ENCODE measurements at places on chromosomes 5 and 9.

DNA sequence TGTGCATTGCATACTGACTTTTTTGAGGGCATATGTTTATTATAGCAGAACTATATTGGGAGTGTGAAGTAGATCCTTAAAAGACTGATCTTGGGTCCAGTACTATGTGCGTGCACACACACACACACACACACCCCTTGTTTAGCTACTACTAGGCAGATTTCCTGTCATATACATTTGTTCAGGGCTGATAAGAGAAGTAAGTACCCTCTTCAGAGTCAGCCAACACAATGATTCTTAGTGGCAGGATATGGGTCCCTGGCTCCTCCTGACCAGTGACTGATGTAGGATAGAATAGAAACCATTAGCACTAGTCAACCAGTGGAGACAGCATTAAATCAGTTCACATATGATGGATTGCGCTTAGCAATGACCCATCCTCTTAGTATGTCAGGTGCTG is 76.2 kb upstream of the MIER3 start:
- no peak for DNase-seq

- peak; percentile 74 for DNase-seq
Observed at GRCh38 chr9:20640331-20641187, 18.3 kb upstream of the MLLT3 start.

DNA sequence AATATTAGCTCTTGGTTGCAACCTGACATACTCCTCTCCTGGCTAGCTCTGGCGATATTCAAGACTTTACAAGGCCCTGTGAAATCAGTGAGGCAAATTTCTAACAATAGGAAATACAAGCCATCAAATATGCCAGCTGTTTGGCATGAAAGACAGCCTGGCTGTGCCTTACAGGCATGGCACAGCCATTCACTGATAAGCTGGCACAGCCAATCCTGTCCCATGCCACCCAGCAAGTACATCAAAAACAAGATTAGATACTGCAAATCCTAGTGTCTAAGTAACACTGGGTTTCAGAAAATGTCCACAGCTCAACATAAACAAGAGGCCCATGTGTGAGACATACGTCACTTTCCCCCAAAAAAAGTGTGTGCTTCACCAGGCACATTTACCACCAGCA is 1045.8 kb upstream of the DMAC1 start:
- no peak for DNase-seq

GRCh38 chr5:82164176-82164976 is 113.8 kb downstream of the RPS23 start:
- DNase-seq: no peak

DNA sequence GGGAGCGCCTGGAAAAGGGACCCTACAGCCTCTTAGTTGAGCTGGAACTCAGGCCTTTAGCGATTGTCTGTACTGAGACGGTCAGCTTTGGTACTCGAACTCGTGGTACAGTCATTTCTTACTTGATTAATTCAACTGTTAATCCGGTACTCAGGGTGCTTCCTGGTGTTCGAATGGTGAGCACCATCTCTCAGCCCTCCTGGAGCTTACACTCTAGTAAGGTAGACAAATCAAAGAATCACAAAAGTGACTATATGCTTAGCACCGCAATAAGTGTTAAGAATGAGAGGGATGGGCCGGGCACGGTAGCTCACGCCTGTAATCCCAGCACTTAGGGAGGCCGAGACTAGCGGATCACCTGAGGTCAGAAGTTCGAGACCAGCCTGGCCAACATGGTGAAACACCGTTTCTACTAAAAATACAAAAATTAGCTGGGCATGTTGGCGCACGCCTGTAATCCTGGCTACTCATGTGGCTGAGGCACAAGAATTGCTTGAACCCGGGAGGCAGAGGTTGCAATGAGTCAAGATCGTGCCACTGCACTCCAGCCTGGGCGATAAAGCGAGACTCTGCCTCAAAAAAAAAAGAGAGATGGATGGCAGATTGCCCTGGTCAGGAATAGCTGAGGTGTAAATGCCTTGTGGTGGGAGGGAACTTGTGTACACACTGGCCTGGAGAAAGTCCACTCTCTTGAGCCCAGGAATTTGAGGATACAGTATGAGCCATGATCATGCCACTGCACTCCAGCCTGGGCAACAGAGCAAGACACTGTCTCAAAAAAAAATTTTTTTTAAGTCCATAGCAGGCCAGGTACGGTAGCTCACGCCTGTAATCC is 981 bp downstream of the TCOF1 start:
- no peak for DNase-seq

DNA sequence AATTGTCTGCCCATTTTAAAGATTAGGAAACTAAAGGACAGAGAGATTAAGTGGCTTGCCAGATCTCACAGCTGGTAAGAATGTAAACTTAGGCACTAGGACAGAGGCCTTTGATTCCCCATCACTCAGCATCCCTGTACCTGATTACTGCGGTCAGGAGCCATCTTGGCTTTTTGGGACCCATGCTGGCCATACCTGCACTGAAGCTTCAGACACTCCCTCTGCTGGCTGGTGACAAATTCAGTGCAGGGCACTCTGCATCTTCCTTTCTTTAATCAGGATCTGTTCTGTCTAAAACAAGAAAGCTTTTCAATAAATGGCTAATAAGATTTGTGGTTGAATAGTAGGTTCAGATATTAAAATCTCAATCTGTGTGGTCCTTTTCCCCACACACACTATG is 215.5 kb upstream of the RORB start:
- no peak for DNase-seq

DNA sequence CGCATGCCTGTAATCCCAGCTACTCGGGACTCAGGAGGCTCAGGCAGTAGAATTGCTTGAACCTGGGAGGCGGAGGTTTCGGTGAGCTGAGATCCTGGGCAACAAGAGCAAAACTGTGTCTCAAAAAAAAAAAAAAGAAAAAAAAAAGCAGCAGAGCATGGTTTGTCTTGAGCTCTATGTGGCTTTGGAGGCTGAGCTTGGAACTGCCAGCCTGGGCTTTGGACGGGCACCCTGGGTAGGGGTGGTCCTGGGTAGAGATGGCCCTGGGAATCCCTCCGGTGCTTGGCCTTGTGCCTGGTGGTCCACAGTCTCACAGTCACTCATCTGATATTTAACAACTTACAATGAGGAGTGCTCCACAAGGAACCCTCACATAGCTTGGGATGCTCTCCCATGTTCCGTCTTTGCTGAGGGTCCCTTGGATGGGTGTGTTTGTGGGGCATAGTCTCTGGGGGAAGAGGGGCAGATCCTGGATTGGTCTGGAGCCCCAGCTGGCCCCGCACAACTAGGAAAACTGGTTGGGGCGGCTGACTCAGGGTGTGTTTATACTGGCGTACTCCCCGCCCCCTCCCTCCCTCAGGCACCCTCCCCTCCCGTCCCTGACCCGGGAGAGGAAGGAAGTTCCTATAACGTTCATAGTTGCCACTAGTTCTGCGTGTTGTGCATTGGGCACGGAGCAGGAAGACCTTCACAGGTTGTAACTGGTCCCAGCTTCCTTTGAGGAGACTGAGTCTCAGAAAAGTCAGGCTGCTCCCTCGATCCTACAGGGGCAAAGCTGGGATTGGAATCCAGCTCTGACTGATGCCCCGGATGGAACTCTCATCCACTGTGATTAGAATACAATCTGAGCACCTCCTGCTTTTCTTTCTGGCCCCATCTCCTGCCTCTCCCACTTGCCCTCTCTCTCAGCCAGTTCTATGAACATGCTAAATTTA is 11.2 kb downstream of the IER5L start:
- no peak for DNase-seq

GRCh38 chr5:176870110-176870591 is 29.0 kb downstream of the HK3 start:
- no peak for DNase-seq

DNA sequence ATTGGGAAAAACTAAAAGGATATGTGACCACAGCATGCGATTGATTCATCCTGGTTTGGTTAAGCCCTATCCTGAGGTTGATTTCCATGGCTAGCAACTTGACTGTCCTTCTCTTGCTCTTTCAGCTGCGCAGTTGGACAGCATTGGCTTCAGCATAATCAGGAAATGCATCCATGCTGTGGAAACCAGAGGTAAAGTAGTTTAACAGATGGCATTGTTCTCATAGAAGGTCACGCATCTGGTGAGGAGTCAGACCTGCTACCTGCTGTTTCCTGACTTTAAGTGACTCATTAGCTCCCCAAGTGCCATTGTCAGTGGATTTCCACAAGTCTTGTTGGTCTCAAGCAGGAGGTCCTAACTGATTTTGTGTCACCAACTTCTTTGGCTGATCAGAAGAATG is 266.9 kb downstream of the ARHGAP26 start:
- DNase-seq: no peak

DNA sequence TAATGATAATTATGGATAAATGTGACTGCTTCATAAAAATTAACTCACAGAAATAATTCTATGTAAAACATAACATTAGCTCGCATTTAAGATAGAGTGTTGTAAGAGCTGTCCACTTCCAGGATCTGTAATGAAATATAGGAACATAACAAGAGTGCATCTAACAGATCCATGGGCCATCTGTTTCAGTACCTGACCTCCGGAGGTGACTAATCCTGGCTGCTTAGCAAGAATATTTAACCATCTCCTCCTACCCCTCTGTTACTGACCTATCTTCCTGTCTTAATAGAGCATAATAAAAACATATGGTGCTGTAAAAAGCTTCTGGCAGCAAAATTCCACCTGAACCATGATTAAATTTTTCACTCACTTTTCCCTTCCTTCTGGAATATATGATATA is 7.1 kb downstream of the PLCXD3 start:
- DNase-seq: no peak

- no peak for DNase-seq
Observed at GRCh38 chr5:9239626-9240025, 306.2 kb downstream of the SEMA5A start.

DNA sequence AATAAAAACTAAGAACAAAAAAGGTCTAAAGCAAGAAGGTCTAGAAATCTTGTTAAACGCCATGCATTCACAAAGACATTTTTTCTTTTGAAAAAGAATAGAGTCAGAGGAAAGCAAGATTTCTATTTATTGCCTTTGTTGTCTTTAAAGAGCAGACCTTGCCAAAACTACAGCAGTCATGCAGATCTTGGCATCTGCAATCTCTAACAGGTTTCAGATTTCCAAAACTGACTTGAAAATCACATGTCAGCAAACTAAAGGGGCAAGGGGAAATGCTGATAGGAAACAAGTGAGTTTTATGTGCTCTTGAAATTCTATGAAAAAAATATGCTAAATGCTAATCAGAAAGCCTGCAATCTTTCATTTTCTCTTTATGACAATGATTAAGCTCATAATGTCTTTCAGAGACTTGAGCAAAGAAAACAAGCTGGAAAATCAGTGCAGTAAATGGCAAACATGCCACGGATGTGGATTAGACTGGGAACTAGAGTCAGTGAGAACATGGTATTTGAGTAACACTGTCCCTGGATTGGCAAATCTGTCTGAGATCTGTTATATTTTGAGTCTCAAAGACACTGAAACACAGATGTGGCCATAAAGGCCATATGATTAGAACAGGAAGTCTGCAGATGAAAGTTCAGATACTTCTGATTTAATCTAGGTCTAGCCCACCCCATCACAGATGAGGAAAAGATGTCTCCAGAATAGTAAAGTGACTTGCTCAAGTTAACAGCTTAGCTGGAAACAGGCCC is 361.4 kb upstream of the RPS23 start:
- no peak for DNase-seq

DNA sequence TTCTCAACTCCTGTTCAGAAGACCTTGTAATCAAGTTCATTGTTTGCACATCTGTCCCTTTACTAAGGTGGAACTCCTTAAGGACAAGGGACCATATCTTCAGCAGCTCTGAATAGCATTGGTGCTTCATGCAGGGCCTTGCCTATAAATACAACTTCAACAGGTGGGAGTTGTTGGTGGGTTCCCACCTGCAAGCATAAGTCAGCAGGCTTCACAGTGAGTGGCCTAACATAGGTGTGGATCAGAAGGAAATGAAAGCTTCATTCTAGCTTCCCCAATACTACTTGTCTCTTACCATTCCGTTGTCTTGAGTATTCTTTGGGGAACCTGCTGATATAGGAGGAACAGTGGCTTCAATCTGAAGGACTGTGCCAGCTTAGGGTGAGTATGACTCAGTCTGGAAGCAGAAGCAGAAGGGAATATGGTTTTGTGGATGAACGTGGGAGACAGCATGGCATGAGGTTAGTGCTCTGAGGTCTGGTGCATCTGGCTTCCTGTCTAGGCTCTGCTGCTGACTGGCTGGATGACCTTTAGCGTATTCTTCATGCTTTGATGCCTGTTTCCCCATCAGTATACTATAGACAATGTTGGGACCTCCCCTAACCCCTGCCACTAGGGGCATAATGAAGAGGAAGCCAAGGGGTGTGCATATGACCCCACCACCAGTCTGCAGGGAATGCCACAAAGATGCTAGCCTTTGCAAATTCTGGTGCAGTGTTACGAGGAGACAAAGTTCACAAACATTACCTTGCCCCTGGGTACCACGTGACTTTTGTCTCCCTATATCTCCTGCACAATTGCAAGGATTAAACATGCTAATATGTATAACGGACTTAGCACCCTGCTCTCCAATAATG is 192.3 kb downstream of the PALM2AKAP2 start:
- no peak for DNase-seq

DNA sequence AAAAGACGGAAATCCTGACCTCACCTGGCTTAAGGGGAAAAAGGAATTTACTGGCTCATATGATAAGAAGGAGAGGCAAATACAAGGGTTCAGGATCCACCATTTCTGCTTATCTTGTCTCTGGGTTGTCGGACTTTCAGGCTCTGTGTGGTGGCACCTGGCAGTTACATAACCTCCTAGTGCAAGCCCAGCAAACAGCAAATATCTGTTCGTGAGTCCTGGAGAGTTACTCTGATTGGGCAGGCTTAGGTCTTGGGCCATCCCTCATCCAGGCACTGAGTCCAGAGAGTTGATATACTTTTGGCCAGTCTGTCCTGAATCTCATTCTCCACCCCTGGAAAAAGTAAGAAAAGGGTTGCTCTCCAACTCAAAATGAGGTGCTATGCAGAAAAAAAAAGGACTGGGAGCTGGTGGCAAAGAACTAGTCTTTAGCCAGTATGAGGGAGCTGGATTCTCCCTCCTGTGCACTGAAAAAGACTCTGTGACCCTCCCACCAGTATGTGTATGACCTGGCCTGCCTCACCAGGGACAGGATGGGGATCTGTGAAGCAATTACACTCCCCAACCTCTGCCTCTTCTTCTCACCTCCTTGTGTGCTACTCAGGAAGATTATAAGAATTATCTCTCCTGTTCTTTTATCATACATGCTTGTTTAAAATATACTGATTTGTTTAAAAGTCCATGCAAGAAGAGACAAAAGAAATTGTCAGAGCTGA is 282.9 kb downstream of the ARHGAP26 start:
- DNase-seq: no peak

GRCh38 chr9:107635101-107635802 is 145.7 kb upstream of the KLF4 start:
- no peak for DNase-seq

DNA sequence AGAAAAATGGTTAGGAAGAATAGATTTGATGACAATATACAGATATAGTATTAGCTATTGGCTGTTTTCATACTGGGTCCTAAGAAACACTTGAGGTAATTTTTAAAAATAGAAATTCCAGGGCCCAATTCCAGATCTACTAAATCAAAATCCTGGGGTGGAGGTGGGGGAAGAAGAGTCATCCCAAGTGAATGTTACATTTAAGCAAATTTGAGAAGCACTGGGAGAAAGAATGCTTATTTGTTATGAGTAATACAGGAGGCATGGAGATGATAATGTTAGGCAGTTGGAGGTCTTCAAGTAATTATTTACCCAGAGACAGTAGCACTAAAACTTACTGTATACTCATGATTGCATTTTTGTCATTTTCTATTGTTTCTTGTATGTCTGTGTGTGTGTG is 93.0 kb upstream of the DAB2 start:
- no peak for DNase-seq
